ENCODE measurements at places on chromosomes 11 and 22.
A peak's percentile ranks its signal among the peaks of the same experiment; 100 is the strongest.

- DNase-seq, result no peak
Measured at GRCh38 chr11:126136507-126136906, 73.8 kb upstream of the CDON start.

DNA sequence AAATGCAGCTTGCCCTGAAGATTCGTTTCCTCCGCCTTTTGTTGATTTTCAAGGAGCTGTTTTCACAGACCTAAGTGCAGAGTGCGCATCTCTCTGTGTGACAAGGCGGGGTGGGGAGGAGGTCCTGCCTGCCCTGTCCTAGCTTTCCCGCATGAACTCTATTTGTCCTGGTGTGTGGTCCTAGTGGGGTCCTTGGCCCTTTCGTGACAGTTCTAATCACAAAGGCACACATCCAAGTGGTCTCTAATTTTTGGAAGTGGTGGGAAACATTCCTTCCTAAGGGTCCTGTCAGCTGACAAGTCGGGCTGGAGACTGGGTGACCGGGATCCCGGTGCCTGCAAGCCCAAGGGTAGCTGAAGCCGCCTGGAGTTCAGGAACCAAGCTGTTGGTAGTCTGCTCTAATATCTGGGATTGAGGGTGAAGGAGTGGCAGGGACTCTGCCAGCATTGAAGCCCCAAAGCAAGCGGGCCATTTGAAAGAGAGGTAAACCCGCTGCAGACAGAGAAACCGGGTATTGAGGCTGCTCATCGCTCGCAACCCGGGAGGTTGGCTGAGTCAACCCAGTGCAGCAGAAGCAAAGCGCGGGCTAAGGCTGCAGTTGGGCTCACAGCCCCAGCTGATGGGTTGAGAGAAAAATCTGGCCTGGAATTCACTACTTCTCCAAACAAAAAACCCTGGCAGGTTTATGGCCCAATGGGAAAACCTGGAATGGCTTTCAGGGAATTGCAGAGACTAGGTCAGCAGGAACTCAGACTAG lies 28.1 kb upstream of the FBXO3 start:
- peak; percentile 82 for DNase-seq

- no peak for DNase-seq
Measured at GRCh38 chr11:63595296-63595695, 18.9 kb downstream of the PLAAT3 start.

GRCh38 chr22:32355760-32356159 lies 1.9 kb upstream of the RFPL3 start:
- no peak for DNase-seq

- DNase-seq, result no peak
Measured at GRCh38 chr11:68015467-68015866, 5.3 kb downstream of the ALDH3B1 start.

- no peak for DNase-seq
Measured at GRCh38 chr11:88326099-88326498, 11.4 kb downstream of the CTSC start.

- peak; percentile 82 for DNase-seq
Measured at GRCh38 chr11:119106564-119107537, at the start of gene C2CD2L. TSS of gene C2CD2L (plus strand) at chr11:119107344. CDS start at chr11:119107742, 398 bp downstream.

DNA sequence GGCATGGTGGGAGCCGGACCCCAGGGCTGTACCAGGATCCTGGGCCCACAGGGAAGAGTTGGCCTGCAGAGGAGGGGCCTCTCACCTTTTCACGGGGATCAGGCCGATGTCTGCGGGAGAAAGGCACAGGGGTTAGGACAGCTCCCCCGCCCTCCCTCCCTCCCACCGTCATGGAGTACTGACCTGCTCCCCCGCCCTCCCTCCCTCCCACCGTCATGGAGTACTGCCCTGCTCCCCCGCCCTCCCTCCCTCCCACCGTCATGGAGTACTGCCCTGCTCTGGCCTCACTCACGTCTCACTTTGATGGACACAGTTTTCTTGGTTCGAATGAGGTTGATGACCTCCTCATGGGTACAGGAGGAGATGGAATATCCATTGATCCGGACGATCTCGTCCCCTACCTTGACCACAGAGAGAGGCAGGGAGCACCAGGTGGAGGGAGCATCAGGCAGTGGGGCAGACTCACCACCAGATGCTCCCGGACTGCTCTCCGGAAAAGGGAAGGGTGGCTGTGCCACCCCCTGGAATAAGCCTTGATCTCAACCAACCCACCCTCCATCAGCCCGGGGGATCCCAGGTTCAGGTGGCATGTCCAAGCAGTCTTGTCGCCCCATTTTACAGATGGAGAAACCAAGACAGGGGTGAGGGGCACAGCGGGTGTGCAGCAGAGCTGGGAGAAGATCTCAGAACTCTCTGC lies 17.1 kb downstream of the USH1C start:
- DNase-seq, result no peak

- DNase-seq, result no peak
Measured at GRCh38 chr11:47904048-47904447, 55.9 kb upstream of the NUP160 start.

DNA sequence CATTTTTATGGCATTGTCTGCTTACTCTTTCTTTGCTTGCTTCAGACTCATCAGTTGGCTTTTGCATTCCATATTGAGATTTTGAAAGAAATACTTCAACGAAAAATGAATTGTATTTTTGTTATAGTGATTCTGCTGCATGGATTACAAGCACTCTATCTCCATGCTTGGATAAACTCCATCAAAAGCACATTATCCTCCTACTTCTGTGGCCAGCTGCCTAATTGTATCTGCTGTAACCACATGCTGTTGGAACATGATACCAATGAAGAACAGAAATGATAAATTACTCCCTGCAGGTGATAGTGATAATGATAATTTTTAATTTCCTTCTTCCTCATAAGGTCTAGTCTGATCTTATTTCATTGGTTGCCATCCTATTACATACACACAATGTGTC lies 100.8 kb downstream of the PRMT3 start:
- no peak for DNase-seq

GRCh38 chr22:45353786-45354185 lies 44.1 kb downstream of the FAM118A start:
- DNase-seq, result no peak

DNA sequence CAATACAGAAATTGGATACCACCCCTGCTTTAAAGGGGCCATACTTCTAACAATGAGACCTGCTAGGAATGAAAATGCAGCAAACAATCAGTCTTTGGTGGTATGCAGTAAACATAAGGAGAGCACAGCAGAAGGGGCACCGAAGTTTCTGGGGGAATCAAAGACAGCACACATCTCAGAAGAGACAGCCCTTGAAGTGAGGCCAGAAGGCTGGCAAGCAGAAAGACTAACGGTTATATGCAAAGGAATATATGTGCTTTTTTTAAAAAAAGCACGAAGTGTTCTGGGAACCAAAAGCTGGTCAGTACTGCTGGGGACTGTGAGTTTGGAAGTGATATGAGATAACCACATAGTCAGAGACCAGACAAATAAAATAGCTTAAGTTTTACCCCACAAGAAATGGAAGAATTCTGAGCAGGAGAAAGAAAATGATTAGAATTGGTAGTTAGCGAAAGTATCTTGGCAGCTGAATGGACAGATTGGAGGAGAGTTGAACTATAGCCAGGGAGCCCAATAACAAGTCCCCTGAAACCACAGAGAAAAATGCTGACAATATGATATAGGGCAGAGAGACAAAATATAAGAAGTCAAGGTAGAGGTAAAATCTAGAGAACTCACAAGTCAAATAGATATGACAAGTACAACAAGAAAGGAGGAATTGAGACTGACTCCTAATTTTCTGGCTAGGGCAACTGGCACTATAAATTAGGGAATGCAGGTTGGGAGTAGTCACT lies 125.7 kb downstream of the MRTFA start:
- DNase-seq, result no peak

DNA sequence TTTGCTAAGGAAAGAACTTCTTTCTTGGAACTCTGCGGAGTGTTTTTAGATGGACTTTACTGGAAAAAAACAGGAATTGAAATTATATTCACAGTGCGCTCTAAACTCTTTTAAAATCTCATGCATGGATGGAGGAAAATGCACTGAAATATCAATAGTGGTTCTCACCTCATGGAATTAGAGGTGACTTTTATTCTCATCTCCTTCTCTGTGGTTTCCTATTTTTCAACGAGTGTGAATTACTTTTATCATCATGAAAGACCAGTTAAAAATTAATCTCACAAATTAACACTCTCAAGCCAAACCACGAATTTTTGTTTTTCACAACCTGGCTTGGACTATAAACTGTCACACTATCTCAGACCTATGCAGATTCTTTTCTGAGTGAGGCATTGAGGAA lies 16.6 kb downstream of the BMAL1 start:
- DNase-seq, result no peak

GRCh38 chr11:128222245-128222884 lies 365.0 kb downstream of the ETS1 start:
- DNase-seq, result no peak

DNA sequence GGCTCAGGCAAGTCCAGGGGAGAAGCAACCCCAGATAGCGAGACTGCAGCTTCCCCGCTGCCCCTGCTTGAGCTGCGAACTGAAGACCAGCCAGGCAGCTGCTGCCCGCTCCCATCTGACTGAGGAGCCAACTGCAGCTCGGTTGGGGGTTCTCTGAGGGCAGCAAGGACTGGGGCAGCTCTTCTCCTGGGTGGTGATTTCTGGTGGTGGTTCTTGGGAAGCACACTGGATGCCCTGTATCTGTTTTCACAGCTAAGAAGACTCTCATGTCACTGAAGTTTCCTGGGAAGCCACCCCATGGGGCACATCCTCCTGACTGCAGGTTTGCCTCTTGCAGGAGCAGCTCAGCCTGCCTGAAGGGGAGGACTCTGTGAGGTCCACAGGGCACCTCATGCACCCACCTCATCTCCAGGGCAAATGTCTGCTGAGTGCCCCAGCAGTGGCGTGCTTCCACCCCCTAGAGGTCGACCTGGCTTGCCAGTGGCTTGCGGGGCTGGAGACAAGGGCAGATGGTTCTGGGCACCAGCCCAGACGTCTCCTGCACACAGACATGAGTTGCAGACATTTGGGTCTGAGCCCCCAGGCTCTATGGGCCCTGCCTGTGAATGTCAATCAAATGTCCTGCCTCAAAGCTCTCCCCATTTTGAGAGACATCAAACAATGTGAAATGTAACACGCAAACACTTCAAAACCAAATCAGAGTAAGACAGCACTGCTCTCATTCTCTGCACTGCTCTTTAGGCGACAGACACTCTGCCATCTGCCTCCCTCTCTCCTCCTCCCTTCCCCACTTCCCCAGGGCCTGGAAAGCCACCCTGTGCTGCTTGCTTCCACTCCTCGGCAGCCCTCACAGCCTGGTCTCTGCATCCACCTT lies 800.9 kb downstream of the BRD1 start:
- no peak for DNase-seq

Measured in neuronal stem cell (in vitro differentiated cells).